ENCODE measurements at places on chromosomes 11 and 22.

DNA sequence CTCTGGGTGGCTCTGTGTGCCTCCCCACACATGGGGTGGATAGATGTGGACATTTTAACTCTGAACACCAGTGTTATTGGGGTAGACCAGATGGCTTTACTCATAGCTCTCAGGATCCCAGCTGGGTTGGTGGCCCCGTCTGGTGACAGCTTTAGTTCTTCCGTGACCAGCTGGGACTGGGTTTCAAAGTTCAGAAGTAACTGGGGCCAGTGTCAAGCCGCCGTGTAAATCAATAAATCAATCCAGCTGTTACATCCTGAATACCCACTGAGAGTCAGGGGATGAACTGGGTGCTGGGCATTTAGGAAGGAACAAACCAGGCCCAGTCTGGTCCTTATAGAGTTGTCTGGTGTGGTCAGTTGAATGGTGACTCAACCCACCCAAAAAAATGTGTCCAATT lies 269.4 kb downstream of the CTTN start:
- no peak for DNase-seq

GRCh38 chr11:133386852-133387251 lies 145.4 kb downstream of the OPCML start:
- no peak for DNase-seq

GRCh38 chr11:96235751-96236150 lies 107.2 kb downstream of the MAML2 start:
- DNase-seq, result no peak

- DNase-seq, result no peak
These were observed 59.2 kb downstream of the CACNG2 start for GRCh38 chr22:36644333-36644757.

DNA sequence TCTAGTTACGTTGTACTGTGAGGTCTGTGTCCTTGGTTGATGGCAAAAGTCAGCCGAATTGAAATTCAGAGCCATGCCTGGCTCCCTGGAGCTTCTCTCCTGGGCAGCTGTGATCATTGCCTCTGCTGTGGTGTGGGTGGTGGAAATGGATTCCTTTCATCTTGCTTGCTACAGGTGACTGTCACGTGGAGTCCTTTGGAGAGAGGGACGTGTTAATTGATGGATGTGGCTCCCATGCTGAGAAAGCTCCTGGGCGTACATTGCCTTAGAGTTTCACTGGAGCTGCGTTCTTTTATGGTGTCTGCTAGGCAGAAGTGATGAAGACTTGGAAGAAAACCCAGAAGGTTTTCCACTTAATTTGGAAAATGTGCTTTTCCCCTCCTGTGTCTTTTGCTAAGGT lies 41.9 kb upstream of the PPP6R3 start:
- DNase-seq, result no peak

GRCh38 chr11:31968461-31969358 lies 122.2 kb upstream of the RCN1 start:
- no peak for DNase-seq

- no peak for DNase-seq
These were observed 16.1 kb downstream of the MGAT3 start for GRCh38 chr22:39472570-39473556.

GRCh38 chr11:17743808-17744119 lies 9.2 kb downstream of the KCNC1 start:
- no peak for DNase-seq

DNA sequence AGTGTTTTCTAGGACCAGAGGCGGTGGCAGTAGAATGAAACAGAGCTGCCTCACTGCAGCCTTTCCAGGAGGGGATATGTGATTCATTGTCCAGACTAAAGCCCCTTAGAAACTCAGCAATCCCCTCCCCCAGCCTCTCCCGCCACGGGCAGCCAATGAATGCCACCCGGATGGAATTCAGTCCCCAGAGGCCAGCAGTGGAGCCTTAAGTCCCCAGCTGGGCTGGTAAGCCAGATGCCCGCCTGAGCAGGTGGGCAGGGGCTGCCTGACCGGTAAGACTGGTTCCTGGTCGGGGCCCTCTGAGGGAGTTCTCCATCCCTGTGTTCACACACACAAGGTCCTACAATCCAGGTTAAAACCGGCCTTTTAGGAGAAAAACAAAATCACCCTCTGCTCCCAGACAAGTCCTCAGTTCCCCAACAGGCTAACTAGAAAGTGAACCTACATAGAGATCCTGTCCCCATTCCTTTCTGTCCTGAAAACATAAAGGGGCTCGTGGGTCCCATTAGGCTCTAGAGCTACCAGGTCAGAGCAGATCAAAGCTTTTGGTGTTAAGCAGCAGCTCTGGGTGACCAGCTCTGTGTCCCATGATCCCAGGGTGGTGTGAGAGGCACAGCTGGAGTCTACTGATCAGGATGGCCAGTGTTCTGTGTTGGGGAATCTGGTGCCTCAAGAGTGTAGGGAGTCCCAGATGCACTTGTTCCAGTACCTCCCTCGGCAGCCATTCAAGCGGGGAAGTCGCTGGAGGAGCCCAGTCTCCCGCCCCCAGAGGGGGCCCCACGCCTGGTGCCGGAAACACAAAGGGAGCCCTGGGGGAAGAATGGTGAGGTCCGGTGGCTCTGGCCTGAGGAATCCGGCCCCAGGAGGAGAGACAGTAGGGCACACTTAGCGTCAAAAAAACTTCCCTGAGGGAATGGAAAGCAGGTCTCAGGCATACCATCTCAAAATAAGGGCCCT lies 2.6 kb downstream of the PATZ1 start:
- no peak for DNase-seq

DNA sequence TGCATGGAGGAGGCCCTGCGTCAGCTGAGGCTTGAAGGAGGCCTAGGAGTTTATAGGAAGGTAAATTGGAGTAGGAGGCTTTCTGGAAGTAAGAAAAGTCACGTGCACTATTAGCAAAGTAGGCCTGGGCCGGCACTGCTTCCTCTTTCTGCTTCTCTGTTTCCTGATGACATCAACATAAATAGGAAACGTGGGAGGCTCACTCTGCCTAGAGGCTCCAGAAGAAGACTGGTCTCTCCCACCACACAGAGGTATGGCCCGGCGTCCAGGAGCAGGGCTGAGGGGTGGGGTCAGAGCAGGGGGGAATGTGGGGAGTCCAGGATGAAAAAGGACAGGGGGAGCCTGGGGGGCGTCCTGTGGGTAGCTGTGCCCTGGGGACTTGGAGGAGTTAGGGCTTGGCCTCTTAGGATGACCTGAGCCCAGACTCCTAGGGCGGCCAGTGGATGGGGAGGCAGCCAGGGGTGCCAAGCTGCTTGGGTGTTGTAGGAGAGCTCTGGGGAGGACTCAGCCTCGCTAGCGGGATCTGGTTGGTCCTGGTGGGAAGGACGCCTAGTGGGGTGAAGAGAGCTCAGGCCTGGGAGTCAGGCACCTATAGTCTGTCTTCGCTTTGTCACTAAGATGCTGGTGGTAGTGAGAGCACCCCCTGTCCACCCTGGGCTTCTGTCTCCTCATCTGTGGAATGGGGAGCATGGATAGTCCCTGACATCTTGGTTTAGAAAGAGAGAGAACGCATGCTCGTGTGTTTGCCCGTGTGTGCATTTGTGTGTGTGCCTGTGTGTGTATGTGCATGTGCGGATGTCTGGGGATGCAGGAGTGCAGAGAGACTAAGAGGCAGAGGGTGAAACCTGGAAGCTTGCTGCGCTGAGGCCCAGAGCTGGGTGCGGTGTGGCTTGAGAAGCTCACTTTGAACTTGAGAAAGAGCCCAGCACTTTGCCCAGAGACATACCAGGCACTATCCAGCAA lies at the start of gene CSF2RB:
CSF2RB (plus strand) TSS at position 202 of the 963 bp plus-strand sequence. CDS start 8,580 bp downstream, outside the sequence.
- no peak for DNase-seq

GRCh38 chr11:1305501-1306056 lies 3.9 kb downstream of the TOLLIP start:
- DNase-seq, result no peak

GRCh38 chr11:123407996-123408597 lies 22.0 kb upstream of the GRAMD1B start:
- no peak for DNase-seq

All from SHP77 treated with DMSO at 0.1 percent for 48 hours (cell line).